Inflammatory macrophage treated with lipopolysaccharide for 1 hour (primary cell): ENCODE measurements at places on chromosomes 5 and 9.
A peak's percentile ranks its signal among the peaks of the same experiment; 100 is the strongest.

DNA sequence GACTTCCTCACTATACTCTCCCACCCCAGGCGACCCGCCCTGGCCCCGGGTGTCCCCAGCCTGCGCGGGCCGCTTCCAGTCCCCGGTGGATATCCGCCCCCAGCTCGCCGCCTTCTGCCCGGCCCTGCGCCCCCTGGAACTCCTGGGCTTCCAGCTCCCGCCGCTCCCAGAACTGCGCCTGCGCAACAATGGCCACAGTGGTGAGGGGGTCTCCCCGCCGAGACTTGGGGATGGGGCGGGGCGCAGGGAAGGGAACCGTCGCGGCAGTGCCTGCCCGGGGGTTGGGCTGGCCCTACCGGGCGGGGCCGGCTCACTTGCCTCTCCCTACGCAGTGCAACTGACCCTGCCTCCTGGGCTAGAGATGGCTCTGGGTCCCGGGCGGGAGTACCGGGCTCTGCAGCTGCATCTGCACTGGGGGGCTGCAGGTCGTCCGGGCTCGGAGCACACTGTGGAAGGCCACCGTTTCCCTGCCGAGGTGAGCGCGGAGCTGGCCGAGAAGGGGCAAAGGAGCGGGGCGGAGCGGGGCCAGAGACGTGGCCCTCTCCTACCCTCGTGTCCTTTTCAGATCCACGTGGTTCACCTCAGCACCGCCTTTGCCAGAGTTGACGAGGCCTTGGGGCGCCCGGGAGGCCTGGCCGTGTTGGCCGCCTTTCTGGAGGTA lies 2.1 kb downstream of the CA9 start:
- DNase-seq, result no peak

DNA sequence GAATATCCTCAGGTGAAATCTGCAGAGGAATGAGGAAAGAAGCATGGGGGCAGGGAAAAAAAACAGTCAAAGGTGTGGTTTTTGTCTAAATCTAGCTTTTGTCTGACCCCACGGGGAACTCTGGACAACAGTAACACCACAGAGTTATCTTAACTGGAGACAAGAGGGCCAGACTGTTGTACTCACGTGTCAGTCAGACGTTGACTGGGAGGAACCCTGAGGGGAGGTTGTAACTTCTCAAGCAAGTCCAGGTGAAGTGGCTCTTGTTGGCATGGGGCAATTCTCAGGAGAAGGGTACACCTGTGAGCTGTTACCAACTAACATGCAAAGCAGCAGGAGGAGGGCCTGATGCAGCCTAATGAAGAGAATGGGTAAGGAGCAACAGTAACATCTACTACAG lies 44.1 kb upstream of the SHISAL2B start:
- DNase-seq, result no peak

DNA sequence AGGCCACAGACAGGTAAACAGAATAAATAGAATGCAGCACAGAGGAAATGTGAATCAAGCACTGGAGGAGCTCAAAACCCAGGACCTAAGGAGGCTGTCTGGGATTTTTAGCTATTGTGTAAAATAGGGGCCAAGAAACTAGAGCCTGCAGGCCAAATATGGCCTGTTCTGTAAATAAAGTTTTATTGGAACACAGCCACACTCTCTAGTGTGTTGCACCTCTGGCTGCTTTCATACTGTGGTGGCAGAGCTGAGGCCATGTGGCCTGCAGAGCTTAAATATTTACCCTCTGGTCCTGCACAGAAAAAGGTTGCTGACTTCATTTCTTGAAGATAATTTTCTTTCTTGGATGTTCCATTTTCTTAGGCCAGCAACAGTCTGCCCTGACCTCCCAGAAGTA lies 136.4 kb downstream of the WDR41 start:
- DNase-seq, result no peak

- no peak for DNase-seq
Observed at GRCh38 chr5:153066281-153066680, 424.2 kb upstream of the GRIA1 start.

DNA sequence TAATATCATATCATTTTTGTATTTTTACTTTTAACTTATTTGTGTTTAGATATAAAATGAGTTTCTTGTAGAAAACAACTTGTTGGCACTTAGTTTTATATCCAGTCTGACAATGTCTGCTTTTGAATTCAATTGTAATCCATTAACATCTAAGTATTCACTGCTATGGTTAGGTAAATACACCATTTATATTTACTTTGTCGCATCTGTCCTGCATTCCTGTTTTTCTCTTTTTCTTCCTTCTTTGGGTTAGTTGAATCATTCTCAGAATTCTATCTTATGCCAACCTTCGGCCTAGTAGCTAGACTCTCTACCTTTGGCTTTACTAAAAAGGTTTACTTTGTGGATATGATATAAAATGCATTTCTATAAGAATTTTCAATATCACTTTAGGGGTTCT lies 107.6 kb downstream of the PLCXD3 start:
- DNase-seq, result no peak

DNA sequence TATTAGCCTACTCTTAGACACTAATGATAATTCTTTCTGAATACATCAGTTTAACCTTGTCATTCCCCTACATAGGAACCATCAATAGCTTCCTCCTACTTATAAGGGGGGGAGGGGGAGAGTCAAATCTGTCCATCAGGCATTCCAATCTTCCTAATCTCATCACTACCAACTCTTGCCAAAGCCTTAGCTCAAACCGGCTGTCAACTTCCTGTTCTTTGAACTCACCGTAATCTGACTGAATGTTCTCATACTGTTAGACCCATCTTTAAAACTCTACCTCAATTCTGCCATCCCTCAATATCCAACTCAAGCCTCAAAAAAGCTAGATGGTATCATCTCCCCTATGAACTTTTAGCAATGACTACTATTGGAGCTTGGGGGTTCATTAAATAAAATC lies 41.9 kb upstream of the RNF38 start:
- DNase-seq, result no peak

GRCh38 chr9:91710158-91710557 lies 239.9 kb downstream of the ROR2 start:
- DNase-seq, result no peak

GRCh38 chr5:53037141-53037859 lies 48.1 kb downstream of the ITGA2 start:
- DNase-seq, result peak; percentile 60

DNA sequence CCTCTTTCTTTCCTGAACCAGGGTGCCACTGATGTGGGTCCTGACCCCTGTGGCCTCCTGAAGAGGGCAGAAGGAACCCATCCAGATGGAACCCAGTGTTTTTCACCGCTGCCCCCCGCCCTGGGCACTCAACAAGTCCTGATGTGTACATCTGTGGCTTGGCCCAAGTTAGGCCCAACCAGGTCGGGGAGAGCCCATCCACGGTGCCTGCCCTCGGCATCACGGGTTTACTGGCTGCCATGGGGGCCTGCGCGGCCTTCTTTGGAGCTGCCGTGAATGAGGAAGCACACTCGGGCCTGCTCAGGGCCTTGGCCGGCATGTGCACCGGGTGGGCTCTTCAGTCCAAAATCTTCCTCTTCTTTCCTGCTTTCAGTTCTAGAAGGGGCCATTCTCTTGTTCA lies 5.8 kb downstream of the ECSCR start:
- DNase-seq, result no peak

DNA sequence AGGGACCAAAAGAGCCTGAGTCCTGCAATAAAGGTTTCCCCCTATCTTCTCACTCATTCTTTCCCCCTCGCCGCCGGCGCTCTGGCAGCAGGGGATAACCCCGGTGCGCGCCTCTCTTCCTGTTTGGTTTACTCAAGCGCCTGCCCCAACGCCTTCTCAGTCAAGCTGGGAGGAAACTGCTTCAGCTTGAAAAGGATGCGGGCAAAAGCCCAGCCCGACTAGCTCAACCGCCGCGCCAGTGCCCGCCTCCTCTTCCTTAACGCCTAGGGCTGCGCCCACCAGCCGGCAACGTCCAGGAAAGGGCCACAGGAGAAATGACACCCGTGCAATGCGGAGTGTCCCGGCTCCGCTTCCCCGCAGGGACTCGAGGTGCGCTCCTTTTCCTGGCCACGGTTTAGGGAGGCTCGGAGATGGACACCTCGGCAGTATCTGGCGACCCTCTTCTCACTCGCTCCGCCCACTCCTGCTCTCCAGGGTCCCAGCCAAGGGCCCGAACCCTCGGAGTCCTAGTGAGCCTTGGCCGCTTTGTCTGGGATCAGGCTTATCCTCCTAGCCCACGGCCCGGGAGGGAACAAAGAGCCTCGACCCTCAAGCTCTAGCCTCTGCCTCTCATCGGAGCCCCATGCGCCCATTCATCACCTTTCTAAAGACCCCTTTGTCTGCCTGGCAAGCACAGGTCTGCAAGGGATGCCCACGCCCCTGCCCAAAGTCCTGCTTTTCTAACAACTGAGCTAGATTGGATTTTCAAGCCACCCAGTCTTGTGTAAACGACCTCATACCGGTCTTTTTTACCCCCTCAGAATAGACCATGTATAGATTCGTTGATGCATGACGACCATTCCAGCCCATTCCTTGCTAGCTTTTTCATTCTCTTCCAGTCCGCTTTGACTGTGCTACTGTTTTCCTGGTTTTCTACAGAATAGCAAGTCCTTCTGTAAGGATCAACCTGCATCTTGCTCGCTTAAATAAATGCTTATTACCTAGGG lies 2.0 kb downstream of the ST8SIA4 start:
- DNase-seq, result peak; percentile 94

DNA sequence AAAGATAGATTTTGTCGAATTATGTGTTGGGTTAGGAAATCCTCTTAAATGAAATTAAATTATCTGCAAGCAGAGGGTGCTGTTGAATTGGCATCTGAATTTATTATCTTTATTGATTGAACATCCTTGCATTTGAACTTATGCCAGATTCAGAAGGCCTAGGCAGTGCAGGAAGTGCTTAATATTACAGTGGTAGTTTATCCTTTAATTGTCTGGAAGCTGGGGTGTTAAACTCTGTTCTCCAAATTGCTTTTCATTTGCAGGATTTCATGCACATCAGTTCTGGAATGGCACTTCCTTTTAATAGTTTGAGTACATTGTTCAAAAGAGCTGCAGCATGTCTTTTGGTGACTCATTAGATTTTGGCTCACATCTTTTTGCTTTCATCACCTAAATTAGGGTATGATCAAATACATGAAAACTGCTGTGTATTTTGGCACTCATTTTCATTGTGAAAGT lies 186.3 kb downstream of the KDM4C start:
- DNase-seq, result no peak

- peak; percentile 73 for DNase-seq
Observed at GRCh38 chr9:89529243-89530035, 31.5 kb upstream of the SEMA4D start.

DNA sequence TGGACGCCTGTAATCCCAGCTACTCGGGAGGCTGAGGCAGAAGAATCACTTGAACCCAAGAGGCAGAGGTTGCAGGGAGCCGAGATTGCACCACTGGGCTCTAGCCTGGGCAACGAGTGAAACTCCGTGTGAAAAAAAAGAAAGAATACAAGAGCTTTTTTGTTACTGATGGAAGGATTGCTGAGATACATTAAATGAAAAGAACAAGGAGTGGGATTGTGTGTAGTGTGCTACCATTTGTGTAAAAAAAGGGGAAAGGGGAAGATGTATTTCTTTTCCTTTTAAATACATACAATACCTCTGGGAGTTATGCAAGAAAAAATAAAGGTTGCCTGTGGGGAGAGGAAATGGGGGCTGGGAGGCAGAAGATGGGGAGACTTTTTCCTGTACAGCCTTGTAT lies 14.7 kb upstream of the GARNL3 start:
- DNase-seq, result no peak

GRCh38 chr5:35415309-35415708 lies 185.0 kb upstream of the PRLR start:
- no peak for DNase-seq

DNA sequence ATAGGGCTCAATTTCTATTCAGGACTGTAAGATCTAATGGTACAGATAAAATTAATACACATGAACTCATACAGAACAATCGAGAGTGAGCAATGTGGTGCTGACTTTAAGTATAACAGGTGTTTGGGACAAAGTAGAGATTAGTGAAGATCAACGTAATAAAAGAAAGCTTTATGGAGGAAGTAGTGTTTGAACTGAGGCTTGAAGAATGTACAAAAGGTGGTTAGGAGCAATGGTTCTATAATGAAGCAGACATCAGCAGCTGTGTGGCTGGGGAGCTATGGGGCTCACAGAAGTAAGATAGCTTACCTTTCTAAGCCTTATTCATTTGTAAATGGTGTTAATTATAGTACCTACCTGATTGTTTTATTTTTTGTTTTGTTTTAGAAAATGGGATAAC lies 275.4 kb upstream of the RGMB start:
- no peak for DNase-seq

- no peak for DNase-seq
Observed at GRCh38 chr9:4095484-4095883, 204.4 kb downstream of the GLIS3 start.

DNA sequence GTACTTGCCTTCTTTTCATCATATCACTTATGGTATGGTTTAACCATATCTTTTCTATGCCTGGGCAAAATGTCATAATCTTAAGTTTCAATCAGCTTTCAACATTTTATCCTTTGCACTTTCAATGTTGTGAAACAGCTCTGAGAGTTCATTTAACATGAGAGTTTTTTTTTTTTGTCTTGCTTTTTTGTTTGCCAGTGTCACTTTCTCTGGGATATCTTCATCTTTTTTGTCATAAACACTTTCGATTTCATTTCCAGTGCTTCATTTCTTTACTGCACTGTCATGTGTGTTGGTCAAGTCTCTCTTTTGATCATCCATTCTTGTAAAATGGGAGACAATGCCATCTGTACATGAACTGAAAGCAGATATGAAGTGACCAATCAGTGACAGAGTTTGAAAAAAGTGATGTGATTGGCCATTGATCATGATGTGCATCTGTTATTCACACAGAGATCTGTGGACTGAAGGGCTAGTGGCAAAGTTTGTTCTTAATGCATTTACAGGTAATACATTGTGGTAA lies 7.5 kb upstream of the POU5F2 start:
- DNase-seq, result no peak

- DNase-seq, result no peak
Observed at GRCh38 chr5:167905919-167906853, 385.3 kb upstream of the WWC1 start.
